ENCODE measurements at places on chromosomes 1 and 21. TPM values are rescaled to one million over a fixed set of nuclear protein-coding genes. Genes with fewer than 3 reads are reported as not detected.

Gene AGT
- total RNA-seq, result 42.4 TPM

Gene SPRR2G
- not detected for total RNA-seq

Gene RXFP4
- not detected for total RNA-seq

Gene ATAD3C
- total RNA-seq, result not detected

Gene RUNX3
- 0.23 TPM for total RNA-seq

Gene KRTAP21-2
- not detected for total RNA-seq

Gene NT5C1A
- 2.3 TPM for total RNA-seq

Gene KCNK2
- total RNA-seq, result 34.8 TPM

Gene NOS1AP
- total RNA-seq, result 7.6 TPM

Gene ADGRL4
- 4.2 TPM for total RNA-seq
